ENCODE measurements at places on chromosomes 13 and 19.

DNA sequence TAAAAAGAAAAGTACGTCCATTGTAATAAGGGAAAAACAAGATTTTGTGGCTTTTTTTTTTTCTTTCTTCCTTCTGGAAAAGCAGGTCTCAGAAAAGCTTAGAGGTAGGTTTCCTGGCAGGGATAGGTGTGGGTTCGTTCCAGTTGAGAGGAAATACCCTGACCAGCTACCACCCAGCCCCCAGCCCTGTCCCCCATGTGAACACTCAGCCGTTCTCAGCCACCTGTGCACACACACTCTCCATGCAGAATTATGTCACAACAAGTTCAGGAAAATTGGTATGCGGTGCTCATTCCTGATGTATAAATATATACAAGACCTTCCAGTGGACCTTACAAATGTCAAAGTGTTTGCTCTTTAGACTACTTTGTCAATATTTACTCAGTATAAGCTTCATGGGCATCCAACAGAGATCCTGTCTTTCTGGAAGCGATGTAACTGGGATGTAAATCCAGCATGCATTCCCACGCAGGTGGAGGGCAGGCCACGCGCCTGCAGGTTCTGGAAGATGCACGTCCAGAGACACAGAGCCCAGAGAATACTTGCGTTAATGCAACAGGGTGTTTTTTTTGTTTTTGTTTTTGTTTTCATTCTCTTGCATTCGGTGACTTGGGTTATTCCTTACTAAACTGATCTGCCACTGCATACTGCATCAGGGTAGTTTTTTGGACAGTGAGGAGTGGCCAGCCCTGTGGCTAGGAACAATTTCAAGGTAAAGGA is 68.8 kb downstream of the TSHZ3 start:
- no peak for ATAC-seq

DNA sequence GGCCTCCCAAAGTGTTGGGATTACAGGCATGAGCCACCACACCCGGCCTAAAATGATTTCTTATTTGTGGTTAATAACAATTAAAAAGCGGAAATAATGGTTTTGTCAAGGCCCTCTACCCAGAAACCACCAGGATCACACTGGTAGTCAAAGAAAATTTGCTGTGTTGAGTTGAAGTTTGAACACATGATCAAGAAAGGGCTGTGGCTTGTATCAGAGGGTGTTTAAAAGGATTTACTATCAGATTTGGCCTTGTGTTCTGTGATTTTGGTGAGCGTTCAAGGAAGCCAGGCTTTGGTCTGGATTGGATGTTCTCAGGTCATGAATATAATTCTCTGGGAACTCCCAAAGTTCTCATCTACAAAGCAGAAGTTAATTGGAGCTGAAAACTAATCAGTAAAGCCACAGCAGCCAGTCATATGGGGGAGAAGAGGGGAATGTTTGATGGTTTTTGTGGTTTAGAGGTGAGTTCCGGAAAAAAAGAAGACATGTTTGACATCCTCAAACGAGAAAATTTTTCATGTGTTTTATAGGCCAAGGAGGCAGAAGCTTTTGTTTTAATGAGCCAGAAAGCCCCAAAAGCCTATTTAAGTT is 10.6 kb upstream of the ZNF556 start:
- ATAC-seq = no peak

DNA sequence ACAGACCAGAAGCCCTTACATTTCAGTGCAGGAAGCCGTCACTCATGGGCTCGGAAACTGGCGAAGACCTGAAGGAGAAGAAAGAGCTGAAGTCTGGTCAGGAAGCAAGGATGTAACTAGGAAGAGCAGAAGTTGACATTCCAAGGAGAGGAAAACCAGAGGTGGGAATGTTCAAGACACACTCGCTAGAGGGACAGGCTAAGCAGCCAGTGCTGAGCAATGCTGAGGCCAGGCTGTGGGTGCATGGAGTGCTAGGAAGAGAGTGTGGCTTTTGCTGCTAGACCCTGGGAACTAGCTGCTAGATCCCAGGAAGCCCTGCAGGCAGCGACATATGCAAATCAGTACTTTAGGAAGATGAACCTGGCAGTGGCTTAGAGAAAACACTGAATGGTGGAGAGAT is 12.1 kb upstream of the URAD start:
- ATAC-seq = no peak

DNA sequence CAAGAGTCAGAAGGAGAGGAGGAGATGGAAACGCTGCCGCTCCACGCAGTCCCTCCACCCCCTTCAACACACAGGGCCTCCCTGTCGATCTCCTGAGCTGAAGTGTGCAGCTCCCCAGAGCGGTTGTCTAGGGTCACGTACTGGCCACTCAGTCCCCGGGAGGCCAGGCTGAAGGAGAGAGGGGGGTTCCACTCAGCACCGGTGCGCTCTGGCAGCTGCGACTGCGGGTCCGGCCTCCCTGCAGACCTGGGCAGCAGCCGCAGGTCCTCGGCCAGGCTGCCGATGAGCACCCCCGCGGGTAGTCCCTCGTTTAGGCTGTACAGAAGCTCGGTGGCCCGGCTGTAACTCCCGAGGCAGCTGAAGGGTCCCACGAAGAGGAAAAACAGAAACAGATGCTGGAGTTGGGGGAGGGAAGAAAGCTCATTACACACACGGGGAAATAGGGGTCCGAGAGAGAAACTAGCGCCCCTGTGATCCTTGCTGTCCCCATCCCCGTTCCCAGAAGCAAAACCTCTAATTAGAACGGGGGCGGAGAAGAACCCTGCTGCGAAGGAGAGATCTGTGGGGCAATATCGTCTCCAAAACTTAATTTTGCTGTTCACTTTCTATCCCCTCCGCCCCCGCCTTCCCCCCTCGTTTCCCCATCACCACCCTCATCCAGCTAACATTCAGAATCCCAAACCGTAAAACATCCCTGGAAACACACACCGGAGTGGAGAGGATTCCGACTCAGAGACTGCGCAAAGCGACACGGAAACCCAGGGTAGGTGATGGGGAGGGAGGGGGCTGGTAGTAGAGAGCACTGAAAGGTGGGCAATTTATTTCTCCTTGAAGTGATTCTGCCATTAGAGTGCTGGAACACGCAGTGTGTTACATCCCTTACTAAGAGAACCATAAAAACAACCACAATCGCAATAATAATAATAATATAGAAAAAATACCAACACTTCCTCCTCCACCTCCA is 1.8 kb downstream of the PCDH20 start:
- ATAC-seq = no peak

DNA sequence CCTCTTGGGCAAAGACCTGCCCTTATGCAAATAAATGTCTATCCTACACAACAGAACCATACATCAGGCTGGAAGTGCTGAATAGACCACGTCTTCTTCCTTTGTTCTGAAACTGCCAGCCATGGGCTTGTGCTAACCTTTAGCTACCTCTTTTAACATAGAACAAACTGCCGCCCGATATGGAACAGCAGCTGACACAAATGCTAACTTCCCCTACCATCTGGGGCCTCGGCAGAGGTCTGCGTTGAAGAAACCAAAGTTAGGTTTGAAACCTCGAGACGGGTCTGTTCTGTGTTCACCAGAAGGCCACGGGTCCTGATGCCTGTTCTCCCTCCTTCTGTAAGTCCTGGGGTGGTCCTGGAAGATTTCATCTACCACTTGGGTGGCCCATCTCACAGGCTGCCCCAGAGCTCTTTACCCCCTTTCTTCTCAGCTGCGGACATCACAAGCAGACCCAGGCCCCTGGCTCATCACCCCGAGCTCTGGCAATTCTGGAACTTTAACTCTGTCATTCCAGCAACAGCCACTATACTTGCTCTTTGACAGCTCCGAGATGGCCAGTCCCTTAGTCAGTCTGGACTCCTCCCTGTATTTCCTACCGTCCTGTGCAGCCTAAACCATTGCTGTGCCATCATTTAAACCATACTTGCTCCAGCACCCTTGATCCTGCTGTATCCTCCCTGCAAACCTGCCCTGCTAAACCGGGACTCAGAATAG is 146.7 kb downstream of the USP12 start:
- no peak for ATAC-seq

- no peak for ATAC-seq
Observed at GRCh38 chr13:48890391-48890790, 85.3 kb upstream of the FNDC3A start.

DNA sequence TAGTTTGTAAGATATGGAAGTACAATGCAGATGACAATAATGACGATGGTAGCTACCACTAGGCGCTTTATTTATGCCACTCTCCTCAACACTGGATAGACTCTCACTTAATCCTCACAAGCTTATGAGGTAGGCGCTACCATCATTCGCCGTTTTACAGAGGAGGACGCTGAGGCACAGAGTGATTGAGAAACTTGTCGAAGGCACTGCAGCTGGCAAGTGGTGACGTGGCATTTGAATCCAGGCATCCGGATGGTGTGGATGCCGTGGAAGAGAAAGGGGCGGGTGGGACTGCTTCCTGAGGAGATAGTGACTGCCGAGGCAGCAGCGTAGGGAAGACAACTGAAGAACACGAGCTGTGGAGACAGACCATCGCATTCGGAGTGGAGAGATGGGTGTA is 1.3 kb upstream of the RPS9 start:
- no peak for ATAC-seq

DNA sequence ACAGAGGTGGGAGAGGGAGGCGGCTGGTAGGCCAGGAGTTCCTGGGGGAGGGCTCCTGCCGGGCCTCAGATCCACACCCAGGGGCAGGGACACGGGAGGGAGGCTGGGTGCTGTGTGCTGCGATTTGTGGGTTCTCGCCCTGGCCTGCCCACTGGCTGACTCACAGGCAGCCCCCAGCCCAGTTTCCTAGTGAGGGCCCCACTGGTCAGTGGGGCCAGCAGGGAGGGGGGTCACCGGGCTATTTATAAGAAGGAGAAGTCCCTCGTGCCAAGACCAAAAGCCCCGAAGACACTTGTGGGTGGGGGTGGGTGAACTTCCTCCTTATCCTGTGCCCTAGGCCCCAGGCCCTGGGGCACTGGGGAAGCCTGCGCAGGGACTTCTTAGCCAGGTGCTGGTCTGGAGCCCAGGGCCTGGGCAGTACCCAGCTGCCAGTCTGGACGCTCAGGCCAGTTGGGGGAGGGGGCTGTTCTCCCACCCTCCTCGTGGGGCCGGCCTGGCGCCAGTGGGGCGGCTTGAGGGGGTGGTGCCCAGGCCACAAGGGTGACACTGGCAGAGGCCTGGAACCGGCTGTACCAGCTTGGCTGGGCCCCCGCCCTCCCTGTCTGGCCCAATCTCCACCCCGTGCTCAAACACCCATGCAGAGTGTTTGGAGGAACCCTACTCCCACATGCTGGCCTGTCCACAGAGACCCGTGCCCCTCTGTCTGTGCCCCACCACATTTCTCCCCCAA is 5.0 kb upstream of the JUNB start:
- ATAC-seq = peak; percentile 27

DNA sequence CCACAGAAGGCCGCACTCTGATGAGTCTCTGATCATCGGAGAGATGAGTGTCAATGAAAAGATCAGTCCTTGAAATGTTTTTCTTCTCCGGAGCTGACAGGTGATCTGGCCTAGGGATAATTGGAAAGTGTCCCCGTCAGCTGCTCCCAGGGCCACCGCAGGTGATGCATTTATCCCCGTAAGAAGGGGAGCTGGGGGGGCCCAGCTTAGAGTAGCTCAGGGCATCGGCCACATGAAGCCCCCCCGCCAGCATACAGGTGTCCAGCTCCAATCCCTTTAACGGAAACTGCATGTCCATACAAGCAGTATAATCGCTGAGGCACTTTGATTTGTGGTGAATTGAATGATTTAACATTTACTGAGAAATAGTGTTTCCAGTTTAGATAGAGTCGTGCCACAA is 27.7 kb downstream of the ATP4B start:
- ATAC-seq = no peak

- peak; percentile 35 for ATAC-seq
Observed at GRCh38 chr13:112182846-112183531, 116.0 kb downstream of the SOX1 start.

GRCh38 chr13:73741111-73741510 is 393.1 kb downstream of the KLF12 start:
- ATAC-seq = no peak

GRCh38 chr13:85434927-85435326 is 364.3 kb downstream of the SLITRK6 start:
- ATAC-seq = no peak

- no peak for ATAC-seq
Observed at GRCh38 chr13:39417643-39418042, 185.3 kb downstream of the LHFPL6 start.

DNA sequence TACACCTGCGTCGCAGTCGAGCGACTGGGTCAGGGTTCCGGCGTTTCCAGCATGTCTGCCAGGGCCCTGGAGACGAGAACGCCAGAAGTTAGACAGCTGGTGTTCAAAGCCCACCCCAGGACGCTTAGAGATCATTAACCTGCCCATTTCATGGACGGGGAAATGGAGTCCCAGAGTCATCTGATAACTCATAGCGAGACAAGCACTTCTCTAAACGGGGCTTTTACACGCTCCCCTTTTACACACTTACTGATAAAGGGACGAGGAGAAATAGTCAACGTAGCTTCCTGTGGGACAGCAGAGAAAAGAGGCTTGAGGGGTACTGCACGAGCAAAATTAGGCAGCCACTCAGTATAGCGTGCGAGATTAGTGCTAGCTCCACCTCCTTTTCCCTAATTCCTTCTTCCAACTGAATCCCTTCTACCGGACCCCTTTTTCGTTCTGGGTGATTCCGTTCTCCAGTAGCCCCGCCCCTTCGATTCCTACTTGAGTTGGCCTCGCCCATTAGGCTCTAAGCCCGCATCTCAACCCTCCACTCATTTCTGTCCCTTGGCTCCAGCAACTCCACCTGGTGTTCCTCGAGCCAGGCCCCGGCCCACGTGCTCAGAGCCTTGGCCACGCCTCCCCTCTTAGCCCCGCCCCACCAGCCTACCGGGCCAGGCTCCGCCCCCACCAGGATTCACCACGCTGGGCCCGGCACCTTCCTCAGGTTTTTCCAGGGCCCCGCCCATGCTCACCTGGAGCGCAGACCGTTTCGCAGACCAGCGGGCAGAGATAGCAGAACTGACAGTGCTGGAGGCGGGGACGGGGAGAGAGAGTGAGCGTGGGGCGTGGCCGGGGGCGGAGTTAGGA is 3.7 kb downstream of the HRC start:
- ATAC-seq = peak; percentile 65

All from esophagus mucosa (tissue), 1 donor.